Activated naive CD8-positive, alpha-beta T cell treated with anti-CD3 and anti-CD28 coated beads for 36 hours (primary cell): ENCODE measurements at places on chromosomes 5 and 9. TPM values are rescaled to one million over a fixed set of nuclear protein-coding genes. Genes with fewer than 3 reads are reported as not detected.

GRCh38 chr5:96425443-96425842 is 7.6 kb downstream of the PCSK1 start:
- DNase-seq, result no peak
- H3K27ac ChIP-seq, result no peak overlapping the region
- no peaks in the 10 kb centered on the region for H3K4me1 ChIP-seq
- no peaks in the 10 kb centered on the region for H3K36me3 ChIP-seq
- H3K27me3 ChIP-seq, result peaks cover 52% of the 10 kb centered on the region

The NDUFA8 gene
- total RNA-seq, result 55.2 TPM

DNA sequence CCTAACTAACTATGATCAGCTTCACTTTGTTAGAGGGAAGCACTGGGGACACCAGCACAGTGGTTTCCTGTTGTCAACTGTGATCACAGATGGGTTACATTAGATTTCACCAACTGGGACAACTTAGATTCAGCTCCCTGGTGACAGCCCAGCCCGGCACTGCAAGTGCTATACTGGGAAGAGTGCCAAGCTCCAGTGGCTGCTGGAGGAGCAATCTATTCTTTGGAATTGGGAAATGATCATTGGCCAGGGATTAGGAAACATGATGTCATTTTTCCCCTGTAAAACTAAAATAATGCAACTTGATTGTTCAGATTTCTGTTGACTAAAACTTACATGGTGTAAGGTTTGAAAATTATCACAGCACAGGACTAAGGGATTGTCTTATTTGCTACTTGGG is 33.2 kb downstream of the PTGR1 start:
- no peak overlapping the region for H3K4me3 ChIP-seq
- DNase-seq, result no peak
- H3K4me1 ChIP-seq, result no peaks in the 10 kb centered on the region
- H3K27ac ChIP-seq, result no peak overlapping the region
- H3K36me3 ChIP-seq, result peaks cover 29% of the 10 kb centered on the region

The SARDH gene
- total RNA-seq, result 2.3 TPM

- H3K4me3 ChIP-seq, result peak overlapping the region; percentile 96
- H3K27ac ChIP-seq, result peak overlapping the region; percentile 98
- no peaks in the 10 kb centered on the region for H3K27me3 ChIP-seq
- peaks cover 16% of the 10 kb centered on the region for H3K36me3 ChIP-seq
- peaks cover 28% of the 10 kb centered on the region for H3K4me1 ChIP-seq
These were observed 909 bp downstream of the AFF4 start for GRCh38 chr5:132962429-132963021.

- H3K27me3 ChIP-seq, result no peaks in the 10 kb centered on the region
- peaks cover 55% of the 10 kb centered on the region for H3K4me1 ChIP-seq
- H3K27ac ChIP-seq, result no peak overlapping the region
- H3K36me3 ChIP-seq, result peaks cover 1% of the 10 kb centered on the region
- H3K4me3 ChIP-seq, result no peak overlapping the region
These were observed 10.8 kb upstream of the MGAT1 start for GRCh38 chr5:180813420-180813819.

The NUTM2G gene
- total RNA-seq, result not detected

The ARHGEF39 gene
- 17.2 TPM for total RNA-seq

- no peak for DNase-seq
- H3K27me3 ChIP-seq, result no peaks in the 10 kb centered on the region
These were observed 37.9 kb downstream of the LURAP1L start for GRCh38 chr9:12812710-12813109.

GRCh38 chr5:179731791-179732411 is 721 bp upstream of the MAML1 start:
- peak overlapping the region; percentile 90 for H3K27ac ChIP-seq
- H3K4me1 ChIP-seq, result peaks cover 31% of the 10 kb centered on the region
- no peaks in the 10 kb centered on the region for H3K27me3 ChIP-seq
- peak overlapping the region; percentile 72 for H3K4me3 ChIP-seq
- H3K36me3 ChIP-seq, result peaks cover 19% of the 10 kb centered on the region

DNA sequence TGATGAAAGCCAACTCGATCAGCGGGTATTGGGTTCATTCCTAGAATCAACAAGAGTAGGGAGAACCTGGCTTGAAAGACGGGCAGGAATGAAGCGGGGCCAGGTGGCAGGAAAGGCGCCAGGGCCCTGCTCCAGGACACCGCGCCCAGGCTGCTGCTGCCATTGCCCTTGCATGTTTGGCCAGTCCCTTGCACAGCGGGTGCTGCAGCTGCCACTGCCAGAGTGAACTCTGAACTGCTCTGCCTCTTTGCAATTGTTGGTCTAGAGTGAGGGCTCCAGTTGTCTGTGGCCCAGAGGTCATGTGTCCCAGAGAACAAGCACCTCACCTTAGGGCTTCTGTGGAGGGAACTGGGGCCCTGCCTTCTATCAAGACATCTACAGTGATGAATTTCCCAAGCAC is 24.0 kb upstream of the CARTPT start:
- H3K36me3 ChIP-seq, result no peaks in the 10 kb centered on the region
- no peak overlapping the region for H3K27ac ChIP-seq
- DNase-seq, result no peak
- no peak overlapping the region for H3K4me3 ChIP-seq
- peaks cover 3% of the 10 kb centered on the region for H3K4me1 ChIP-seq
- peaks cover 11% of the 10 kb centered on the region for H3K27me3 ChIP-seq

GRCh38 chr9:117746263-117746662 is 42.1 kb downstream of the TLR4 start:
- no peaks in the 10 kb centered on the region for H3K36me3 ChIP-seq
- peaks cover 49% of the 10 kb centered on the region for H3K27me3 ChIP-seq
- peaks cover 4% of the 10 kb centered on the region for H3K4me1 ChIP-seq
- no peak overlapping the region for H3K27ac ChIP-seq

GRCh38 chr9:104330841-104331240 is 173.2 kb upstream of the OR13F1 start:
- H3K4me1 ChIP-seq, result no peaks in the 10 kb centered on the region
- DNase-seq, result no peak
- H3K36me3 ChIP-seq, result no peaks in the 10 kb centered on the region
- no peak overlapping the region for H3K4me3 ChIP-seq
- H3K27ac ChIP-seq, result no peak overlapping the region

- H3K36me3 ChIP-seq, result peaks cover 7% of the 10 kb centered on the region
- H3K27ac ChIP-seq, result no peak overlapping the region
- DNase-seq, result no peak
- H3K4me1 ChIP-seq, result peaks cover 32% of the 10 kb centered on the region
- H3K4me3 ChIP-seq, result no peak overlapping the region
- no peaks in the 10 kb centered on the region for H3K27me3 ChIP-seq
These were observed 39.6 kb downstream of the SNX30 start for GRCh38 chr9:112789891-112790774.

GRCh38 chr9:135600296-135600817 is 38.8 kb downstream of the PAEP start:
- H3K4me1 ChIP-seq, result no peaks in the 10 kb centered on the region
- H3K4me3 ChIP-seq, result no peak overlapping the region
- no peak overlapping the region for H3K27ac ChIP-seq
- no peaks in the 10 kb centered on the region for H3K36me3 ChIP-seq
- H3K27me3 ChIP-seq, result peaks cover 23% of the 10 kb centered on the region

- no peaks in the 10 kb centered on the region for H3K4me1 ChIP-seq
- H3K36me3 ChIP-seq, result peaks cover 2% of the 10 kb centered on the region
- H3K27me3 ChIP-seq, result no peaks in the 10 kb centered on the region
These were observed 321.5 kb downstream of the NFIB start for GRCh38 chr9:13992138-13993088.

DNA sequence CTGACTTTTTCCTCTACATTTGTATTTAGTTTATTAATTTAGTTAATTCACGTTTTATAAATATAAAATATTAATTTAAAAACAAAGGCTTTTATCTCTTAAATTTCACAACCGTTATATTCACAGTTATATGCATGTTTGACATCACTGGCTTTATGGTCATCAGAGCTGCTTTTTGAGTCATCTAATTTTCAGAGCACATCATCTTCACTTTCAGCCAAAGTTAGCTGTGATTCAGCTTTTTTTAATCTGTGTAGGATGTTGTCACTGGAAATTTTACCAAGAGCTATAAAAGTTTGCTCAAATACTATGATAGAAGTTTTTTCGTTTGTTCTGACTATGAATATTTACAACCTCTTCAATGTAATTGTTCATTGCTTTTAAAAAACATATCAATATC is 12.4 kb downstream of the CDC37L1 start:
- no peak overlapping the region for H3K4me3 ChIP-seq
- DNase-seq, result no peak
- peaks cover 45% of the 10 kb centered on the region for H3K4me1 ChIP-seq
- peaks cover 16% of the 10 kb centered on the region for H3K36me3 ChIP-seq
- H3K27ac ChIP-seq, result no peak overlapping the region
